Spinal cord (tissue), 10 donors: ENCODE measurements at places on chromosomes 3 and 15. TPM values are rescaled to one million over a fixed set of nuclear protein-coding genes. Genes with fewer than 3 reads are reported as not detected.

The PLXNB1 gene
- 70.9 TPM for total RNA-seq

The PLA2G4D gene
- 0.06 TPM for total RNA-seq

The ARHGEF26 gene
- 27.2 TPM for total RNA-seq

The DUSP7 gene
- total RNA-seq: 9.2 TPM

The FAM162A gene
- 52.3 TPM for total RNA-seq

The KLF15 gene
- total RNA-seq: 7.9 TPM

The RHCG gene
- total RNA-seq: 0.44 TPM

The LYZL4 gene
- not detected for total RNA-seq

The CD200 gene
- total RNA-seq: 38.8 TPM

The GHRL gene
- 0.39 TPM for total RNA-seq

The GRM2 gene
- total RNA-seq: 1.3 TPM

The TMIE gene
- total RNA-seq: 1.5 TPM

The RTP1 gene
- total RNA-seq: 0.40 TPM

The CCDC39 gene
- 2.2 TPM for total RNA-seq

The SPATA12 gene
- not detected for total RNA-seq

The HCN4 gene
- total RNA-seq: 1.2 TPM

The CHRD gene
- 18.3 TPM for total RNA-seq

The PML gene
- total RNA-seq: 14.6 TPM

The ACKR4 gene
- 1.8 TPM for total RNA-seq

The AZI2 gene
- 69.9 TPM for total RNA-seq

The SOX2 gene
- 82.5 TPM for total RNA-seq

The SNURF gene
- total RNA-seq: 62.9 TPM

The TRAK1 gene
- 35.3 TPM for total RNA-seq

The OCA2 gene
- total RNA-seq: 7.5 TPM

The SLC2A2 gene
- not detected for total RNA-seq

The IQSEC1 gene
- total RNA-seq: 40.2 TPM

The GOLGA6B gene
- total RNA-seq: 0.11 TPM

The PLD1 gene
- 63.3 TPM for total RNA-seq

The ECE2 gene
- 12.5 TPM for total RNA-seq

The DAPK2 gene
- total RNA-seq: 6.6 TPM

The PCOLCE2 gene
- 11.5 TPM for total RNA-seq

The SIDT1 gene
- total RNA-seq: 45.2 TPM

The FAM43A gene
- total RNA-seq: 51.7 TPM

The SLC25A26 gene
- 21.7 TPM for total RNA-seq

The TRNT1 gene
- total RNA-seq: 45.2 TPM
